ENCODE measurements at places on chromosomes 12 and 14. TPM values are rescaled to one million over a fixed set of nuclear protein-coding genes. Genes with fewer than 3 reads are reported as not detected.

SLC8A3 gene
- total RNA-seq, result not detected

SLC4A8 gene
- total RNA-seq, result 1.5 TPM

UBE3B gene
- 12.8 TPM for total RNA-seq

DDX47 gene
- 98.7 TPM for total RNA-seq

CLEC6A gene
- not detected for total RNA-seq

FOXG1 gene
- 0.20 TPM for total RNA-seq

LPAR5 gene
- 0.59 TPM for total RNA-seq

NKX2-8 gene
- total RNA-seq, result 4.0 TPM

CYP46A1 gene
- total RNA-seq, result 0.09 TPM

SYNE3 gene
- total RNA-seq, result 0.93 TPM

LTB4R gene
- total RNA-seq, result 5.9 TPM

ANKRD52 gene
- 42.1 TPM for total RNA-seq
